ENCODE measurements at places on chromosomes 12 and 14.
A peak's percentile ranks its signal among the peaks of the same experiment; 100 is the strongest.

GRCh38 chr14:77067632-77068516, 30.2 kb upstream of the CIPC start:
- peak; percentile 57 for DNase-seq

DNA sequence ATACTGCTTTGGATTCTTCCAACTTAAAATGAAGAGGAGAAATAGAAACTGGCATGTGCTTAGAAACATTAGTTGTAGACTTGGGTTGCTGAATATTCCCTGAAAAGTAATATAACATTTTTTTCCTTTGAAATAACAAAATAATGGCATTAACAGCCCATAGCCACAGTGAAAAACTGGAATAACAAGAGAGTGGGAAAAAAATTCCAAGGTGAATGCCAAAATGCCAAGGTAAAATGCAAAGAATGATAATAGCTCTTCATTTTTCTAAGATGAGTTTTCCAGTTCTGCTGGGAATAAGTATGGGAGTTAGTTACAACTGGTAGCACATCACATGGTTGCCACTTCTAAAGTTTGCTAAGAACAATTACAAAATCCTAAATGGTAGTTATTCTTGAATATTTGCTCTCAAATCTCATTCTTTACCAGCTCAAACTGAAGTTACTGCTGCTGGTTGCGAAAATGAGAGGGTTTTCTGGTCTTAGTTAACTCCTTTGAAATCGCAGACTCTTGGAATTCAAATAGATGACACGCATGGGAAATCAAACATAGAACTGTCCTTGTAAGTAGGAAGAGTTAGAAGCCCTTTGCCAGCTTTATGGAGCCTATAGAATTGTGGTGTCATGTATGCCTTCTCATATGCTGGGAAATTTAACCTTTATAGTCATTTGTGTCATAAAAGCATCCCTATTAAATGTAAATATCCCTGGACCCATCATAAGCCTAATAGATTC, 165.0 kb upstream of the DCN start:
- no peak for DNase-seq

DNA sequence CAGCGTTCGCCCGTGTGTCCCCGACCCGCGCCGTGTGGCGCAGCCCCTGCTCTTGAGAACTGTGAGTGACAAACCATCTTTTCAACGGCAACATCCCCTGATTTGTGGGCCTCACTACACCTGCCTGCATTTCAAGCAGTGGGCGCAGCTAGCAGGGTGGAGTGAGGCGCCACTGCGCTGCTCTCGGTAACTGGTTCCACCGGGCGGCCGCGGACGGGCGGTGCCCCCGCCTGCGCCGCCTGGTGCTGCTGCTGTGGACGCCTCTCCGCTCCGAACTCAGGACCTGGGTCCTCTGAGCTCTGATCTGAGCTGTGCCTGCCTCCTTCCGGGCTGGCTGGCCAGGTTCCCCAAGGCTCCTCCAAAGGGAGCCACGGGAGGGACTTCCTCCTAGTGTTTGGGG, 5.9 kb upstream of the DEGS2 start:
- DNase-seq = no peak

DNA sequence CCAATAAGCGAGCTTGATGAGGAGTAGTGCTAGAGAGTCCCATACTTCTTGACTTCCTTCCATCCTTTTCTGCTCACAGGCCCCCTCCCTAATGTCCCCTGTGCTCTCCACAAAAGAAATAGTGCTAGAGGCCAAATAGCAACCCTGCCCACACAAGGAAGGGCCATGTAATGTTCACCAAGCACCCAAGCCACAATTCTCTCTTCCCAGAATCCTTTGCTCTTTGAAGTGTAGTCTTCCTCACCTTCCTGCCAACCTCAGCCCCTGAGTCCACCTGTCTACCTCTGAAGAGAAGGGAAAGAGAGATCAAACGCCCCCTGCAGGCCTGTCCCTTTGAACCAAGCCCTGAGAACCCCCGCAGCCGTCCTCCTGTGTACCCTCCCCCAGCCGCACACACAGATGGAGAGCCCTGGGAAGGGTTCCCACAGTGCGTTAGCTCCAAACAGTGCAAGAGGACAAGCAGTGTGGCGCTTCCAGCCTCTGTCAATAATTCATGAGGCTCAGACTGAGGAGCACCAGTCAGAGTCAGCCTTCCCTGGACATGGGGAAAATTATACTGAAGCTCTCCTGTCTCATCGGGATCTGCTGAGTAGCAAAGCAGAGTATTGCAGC, 1.9 kb upstream of the DHRS4 start:
- no peak for DNase-seq
